Activated CD4-positive, alpha-beta T cell treated with anti-CD3 and anti-CD28 coated beads, Interleukin-2, amount 10 ng/mL, durations not matched to agents 7 days and 5 days (primary cell): ENCODE measurements at places on chromosomes 6 and 20.

DNA sequence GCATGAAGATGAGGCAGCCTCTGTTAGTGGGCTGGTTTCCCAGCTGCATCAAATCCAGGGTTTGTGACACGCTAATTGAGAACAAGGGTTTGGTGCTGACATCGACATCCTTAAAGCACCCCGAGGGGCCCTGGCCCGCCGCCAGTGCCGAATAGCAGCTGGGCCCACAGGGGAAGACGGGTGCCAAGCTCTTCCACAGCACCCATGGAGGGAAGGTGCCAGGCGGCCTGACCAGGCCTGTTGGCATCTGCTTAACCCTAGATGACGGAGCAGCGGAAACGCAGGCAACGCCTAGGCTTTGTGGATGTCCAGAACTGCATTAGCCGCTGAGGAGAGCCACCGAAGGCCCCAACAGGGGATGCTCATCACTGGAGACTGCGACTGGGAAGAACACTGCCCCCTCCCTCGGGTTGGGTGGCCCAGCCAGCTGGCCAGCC, 16.0 kb downstream of the UQCC2 start:
- no peak for DNase-seq

- DNase-seq, result peak; percentile 40
These were observed 336.9 kb downstream of the CD83 start for GRCh38 chr6:14454473-14454775.

DNA sequence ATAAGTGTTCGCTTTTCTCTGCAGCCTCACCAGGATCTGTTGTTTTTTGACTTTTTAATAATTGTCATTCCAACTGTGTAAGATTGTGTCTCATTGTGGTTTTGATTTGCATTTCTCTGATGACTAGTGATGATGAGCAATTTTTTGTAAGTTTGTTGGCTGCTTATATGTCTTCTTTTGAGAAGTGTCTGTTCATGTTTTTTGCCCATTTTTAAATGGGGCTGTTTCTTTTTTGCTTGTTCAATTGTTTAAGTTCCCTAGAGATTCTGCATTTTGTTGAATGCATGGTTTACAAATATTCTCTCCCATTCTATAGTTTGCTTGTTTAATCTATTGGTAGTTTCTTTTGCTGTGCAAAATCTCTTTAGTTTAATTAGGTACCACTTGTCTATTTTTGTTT, 295.9 kb downstream of the PACRG start:
- no peak for DNase-seq

DNA sequence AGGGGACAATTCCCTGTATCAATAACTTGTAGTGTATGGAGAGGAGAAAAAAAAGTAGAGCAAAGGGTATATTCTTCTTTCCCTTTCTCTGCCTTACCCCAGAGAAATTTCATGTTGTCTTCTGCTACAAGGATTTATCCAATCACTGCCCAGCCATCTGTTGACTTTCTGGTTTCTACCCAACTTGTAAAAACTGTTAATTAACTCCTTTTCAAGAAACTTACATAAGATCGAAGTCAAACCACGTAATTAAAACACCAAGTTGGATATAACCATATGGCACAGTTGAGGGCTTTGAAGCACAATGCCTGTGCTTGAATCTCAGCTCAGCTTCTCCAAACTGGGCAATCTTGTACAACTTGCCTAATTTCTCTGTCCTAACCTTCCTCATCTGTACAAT, 99.5 kb downstream of the MAN1A1 start:
- no peak for DNase-seq

- no peak for DNase-seq
These were observed 6.6 kb upstream of the SLC16A10 start for GRCh38 chr6:111080698-111081097.

DNA sequence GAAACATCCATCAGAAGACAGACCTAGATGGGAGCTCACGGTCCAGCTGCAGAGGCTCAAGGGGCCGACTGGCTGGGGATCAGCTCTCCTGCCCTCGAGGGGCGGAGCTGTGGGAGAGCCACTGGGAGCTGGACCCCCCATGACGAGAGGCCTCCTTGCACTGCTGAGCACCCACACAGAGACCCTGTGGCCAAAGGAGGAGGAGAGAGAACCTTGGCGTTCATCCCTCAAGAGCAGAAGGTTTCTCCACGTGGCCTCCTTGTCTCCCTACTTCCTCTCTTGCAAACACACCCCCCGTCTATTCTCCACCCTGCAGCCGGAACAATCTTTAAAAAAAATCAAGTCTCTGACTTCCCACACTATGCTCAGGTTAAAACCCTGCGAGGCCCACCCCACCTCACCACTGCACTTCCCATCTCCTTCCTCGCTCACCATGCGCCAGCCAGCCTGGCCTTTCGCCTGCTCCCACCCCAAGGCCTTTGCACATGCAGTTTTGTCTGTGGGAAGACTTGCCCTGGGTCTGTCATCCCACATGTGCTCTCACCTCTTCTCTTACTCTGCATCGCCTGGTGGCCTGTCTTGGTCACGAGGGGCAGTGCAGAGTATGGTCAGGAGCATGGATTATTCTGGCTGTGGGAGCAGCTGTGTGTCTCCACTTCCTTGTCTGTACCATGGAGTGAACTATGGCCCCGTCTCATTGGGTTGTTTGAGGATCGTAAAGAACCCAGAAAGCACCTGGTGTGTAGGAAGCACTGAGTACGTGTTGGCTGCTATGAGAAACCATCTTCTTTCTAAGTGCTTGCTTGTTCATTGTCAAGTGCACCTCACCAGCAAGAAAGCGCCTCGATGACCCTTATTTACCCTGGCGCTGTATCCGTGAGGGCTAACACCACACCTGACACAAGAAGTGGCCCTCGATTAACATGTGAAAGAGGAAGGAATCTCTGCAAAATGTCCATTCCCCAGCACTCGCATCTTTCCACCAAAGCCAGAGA, 32.9 kb downstream of the PMEPA1 start:
- DNase-seq, result no peak

DNA sequence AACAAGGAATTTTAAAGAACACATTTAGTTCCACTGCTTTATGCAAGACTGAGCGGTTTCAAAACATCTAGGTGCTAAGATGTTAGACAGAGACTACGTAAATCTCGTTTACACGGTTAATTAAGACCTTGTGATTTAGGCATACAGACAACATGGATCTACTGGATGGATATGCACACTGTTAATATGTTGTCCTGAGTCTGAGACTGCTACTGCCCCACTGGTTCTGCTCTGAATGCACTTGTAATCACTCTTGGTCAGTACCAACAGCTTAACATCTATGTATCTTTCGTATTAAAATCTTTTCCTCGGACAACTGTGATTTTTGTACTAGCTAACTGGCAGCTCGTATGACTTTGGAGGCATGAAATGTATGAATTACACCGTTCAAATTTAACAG, 3.1 kb downstream of the MAN1A1 start:
- no peak for DNase-seq

- no peak for DNase-seq
These were observed 1.0 kb downstream of the MOCS3 start for GRCh38 chr20:50959543-50960126.

DNA sequence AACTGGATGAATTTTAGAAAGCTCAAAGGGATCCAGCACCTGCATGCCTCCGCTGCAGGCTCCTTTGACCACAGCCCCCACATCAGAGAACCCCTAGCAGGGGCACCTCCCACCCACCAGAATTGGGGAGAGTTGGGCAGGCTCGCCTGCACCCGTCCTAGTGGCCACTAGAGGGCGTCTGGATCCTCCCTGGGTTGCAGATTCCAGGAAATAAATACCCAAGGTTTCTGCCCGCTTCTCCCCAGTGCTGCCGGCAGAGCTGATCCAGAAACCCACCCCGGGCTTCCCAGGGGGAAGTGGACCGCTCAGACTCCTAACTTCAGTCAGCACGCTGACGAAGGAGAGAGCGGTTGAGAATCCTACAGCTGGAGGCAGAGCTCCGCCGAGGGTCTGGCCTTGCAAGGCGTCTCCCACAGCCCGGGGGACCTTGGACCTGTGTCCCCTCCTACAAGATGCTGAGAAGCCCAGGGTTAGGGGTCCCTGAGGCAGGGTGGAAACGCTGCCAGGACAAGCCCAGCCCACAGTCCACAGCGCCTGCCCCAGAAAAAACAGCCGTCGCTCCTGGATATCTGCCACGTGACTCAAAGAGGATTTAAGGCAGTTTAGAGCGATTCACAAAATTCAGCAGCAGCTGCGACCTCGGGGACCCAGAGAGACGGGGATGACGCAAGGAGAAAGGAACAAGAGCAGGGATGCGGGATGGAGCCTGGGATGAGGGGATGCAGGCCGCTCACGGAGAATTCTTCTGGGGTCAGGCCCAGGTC, 32.6 kb upstream of the PHACTR3 start:
- DNase-seq, result peak; percentile 68

GRCh38 chr6:149544646-149545257, 1.1 kb downstream of the PPIL4 start:
- no peak for DNase-seq

GRCh38 chr6:112502351-112503090, 155.4 kb downstream of the RFPL4B start:
- DNase-seq, result no peak

- DNase-seq, result no peak
These were observed 28.4 kb upstream of the GSTA3 start for GRCh38 chr6:52937908-52938307.

DNA sequence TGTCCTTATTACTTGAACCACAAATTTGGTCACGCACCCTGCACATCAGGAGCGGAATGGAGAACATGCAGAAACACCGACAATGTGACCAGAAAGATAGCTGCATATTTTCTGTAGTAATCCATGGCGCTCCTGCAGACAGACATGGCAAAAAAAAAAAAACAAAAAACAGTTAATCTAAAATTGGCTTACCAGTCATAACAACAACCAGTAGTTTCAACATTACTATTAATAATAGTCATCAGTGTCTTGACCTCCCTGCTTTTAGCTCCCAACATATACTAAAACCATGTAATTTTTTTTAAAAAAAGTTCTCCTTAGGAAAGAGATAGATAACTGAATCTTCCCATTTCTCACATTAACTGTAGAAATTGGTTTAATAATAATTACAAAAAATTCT, 6.8 kb downstream of the CGA start:
- DNase-seq, result no peak

- DNase-seq, result no peak
These were observed 11.6 kb upstream of the ITPR3 start for GRCh38 chr6:33609528-33609927.

DNA sequence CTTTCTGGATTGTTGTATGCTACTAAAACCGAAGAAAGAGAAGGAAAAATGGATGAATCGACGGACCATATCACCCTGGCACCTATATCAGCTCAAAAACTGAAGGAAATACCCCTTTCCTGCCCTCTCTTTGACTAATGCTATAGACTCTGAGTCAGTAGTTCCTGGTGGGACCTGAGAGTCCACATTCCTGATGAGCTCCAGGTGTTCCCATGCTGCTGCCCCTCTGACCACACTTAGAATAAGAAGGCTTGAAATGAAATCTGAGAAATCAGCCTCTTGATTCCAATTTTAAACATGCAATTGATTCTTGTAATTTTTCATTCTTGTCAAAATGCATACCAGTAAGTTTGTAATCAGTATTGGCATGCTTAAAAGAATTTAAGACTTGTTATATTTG, 75.2 kb downstream of the PRL start:
- no peak for DNase-seq

GRCh38 chr6:102662851-102663250, 1269.3 kb downstream of the GRIK2 start:
- no peak for DNase-seq

- peak; percentile 58 for DNase-seq
These were observed 3.5 kb downstream of the NDUFAF5 start for GRCh38 chr20:13788167-13788834.

DNA sequence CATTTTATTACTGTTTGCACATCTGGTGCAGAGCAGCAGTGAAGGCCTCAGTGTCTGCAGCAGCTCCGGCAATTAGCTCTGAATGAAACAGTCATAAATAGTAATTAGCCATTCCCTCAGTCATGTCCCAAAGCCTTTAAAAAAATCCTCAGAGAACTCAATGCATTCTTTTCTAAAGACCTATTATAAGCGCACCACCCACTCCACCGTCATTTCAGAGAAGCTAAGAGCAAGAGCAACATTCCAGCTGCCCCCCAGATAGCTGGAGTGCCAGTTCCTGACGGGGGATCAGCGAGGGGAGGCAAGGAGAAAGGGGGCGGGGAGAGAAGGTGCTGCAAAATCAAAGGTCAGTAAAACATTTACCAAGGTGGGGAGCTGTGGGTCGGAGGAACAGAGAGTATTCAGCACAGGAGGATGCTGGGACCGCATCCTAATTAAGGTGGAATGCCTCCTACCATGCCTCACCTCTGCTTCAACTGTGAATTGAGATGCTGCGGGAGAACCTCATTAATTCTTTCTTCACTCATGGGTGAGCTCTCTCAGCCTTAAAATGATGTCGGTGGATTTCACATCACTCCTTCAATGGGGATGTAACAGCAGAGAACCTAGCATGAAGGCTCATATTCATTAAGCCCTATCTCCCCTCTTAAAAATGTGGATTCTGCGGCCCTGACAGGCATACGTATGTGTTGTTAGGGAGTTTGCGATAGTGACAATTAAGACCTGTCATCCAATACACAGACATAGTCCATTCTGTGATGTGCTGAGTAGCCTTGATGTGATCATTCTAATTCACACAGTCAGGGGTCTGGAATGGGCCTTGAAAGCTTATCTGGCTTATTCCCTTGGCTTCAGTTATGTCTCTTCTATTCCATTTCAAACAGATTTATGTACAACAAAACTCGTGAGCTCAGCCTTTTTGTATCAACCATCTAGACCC, 469.5 kb upstream of the NRSN1 start:
- no peak for DNase-seq

GRCh38 chr20:10342152-10342551, 91.9 kb downstream of the MKKS start:
- DNase-seq, result no peak
